ENCODE measurements at places on chromosomes 6 and 20.

DNA sequence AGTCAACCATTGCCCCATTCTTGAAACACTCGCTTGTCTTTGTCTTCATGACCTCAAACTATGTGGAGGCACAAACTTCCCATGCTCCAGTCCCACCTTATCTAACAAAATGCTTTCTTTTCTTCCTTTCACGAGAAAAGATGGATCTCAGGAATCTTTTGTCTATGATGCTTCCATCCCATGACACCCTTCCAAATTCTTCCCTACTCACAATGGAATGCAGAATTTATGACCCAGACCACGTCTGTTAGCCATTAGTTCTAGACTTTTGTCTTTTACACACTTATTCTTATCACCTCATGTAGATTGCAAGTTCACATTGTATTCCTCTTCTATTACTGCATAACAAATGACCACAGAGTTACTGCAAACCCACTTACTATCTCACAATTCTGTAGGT, 24.2 kb upstream of the LAMP5 start:
- DNase-seq, result no peak

GRCh38 chr6:14816116-14816859, 429.6 kb upstream of the JARID2 start:
- DNase-seq, result no peak

GRCh38 chr6:79872986-79873385, 74.4 kb downstream of the ELOVL4 start:
- DNase-seq, result no peak

- DNase-seq, result no peak
Observed at GRCh38 chr6:45417436-45417835, 39.7 kb upstream of the SUPT3H start.

- DNase-seq, result no peak
Observed at GRCh38 chr6:21846541-21847451, 253.2 kb downstream of the SOX4 start.

GRCh38 chr6:21741221-21742109, 147.9 kb downstream of the SOX4 start:
- no peak for DNase-seq

- no peak for DNase-seq
Observed at GRCh38 chr6:30565772-30566171, 5.5 kb upstream of the ABCF1 start.

DNA sequence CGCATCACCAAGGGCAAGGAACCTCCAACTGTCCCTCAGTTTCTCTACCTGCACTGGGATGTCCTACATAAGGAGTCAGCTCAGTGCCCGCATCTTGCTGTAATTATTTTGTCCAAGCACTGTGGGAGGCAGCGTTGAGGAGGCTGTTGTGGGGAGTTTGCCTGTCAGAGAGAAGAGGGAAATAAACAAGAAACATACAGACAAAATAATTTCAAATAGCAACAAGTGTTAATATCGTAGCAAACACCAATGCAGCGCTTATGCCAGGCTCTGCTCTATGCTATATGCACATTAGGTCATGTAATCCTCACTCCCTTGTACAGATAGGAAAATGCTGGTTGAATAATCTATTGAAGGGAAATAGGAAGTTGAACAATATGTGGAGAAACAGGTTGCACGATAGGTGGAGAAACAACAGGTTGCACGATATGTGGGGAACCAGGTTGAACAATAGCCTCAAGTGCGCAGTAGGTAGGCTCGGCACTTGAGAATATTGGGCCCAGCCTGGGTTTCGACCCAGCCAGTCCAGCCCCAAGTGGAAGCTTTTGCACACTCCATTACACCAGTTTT, 91.2 kb upstream of the SIRPA start:
- DNase-seq, result no peak

GRCh38 chr20:62227977-62228958, 8.2 kb upstream of the HRH3 start:
- no peak for DNase-seq

GRCh38 chr6:141677598-141678211, 455.0 kb upstream of the GJE1 start:
- peak; percentile 17 for DNase-seq

DNA sequence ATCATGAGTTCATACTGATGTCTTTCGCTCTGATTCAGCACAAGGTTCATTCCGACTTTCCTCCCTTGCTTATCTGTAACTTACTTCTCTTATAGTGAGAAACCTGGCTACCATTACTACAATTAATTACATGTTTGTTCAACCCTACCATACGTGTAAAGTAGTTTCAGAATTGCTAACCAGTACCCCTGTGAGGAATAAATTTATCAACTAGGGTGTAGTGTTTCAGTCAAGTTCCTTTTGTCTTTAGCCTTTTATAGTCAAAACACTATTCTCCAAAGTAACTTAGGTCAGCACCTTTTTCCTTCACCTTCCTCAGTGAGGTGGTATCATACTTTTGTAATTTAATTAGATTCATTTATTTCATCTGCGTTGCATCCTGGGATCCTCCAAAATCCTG, 64.9 kb downstream of the MAP3K4 start:
- no peak for DNase-seq

DNA sequence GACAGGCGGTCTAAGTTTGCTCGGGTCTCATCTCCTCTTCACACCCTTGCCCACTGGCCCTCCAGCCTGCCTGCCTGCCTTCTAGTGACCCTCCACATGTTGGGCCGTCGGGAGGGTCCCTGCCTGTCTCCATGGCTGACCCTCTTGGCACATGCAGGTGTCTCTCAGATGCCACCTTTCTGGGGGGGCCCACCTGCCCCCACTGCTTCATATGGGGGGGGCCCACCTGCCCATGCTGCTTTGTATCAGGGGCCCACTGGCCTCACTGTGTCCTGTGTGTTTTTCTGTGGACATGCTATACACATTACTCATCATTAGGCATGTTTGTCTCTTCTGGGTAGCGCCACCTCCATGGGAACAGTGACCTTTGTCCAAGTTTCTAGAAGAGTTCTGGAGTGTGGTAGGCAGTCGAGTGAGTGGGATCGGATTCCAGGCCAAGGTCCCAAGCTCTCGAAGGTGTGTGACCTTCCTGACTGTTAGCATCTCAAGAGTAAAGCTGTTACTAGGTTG, 40.4 kb upstream of the KIF25 start:
- no peak for DNase-seq

- DNase-seq, result no peak
Observed at GRCh38 chr6:16737925-16738324, 23.3 kb downstream of the ATXN1 start.

DNA sequence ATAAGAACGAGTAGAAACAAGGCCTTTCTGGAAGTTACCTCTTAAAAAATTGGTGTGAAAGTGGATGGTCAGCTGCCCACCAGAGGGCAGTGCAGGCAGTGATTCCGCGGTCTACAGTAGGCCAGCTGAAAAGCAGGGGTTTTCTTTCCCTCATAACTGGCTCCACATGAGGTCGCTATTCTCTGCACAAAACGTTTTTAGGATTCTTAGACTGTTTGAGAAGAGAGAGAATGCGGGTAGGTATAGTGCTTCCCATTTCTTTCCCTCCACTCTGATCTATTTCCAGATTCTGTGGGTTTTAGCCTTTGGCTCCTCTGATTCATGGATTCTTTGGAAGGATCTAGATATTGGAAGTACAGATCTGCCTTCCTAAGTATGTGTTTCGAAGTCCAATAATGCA, 14.2 kb downstream of the FIG4 start:
- peak; percentile 67 for DNase-seq

DNA sequence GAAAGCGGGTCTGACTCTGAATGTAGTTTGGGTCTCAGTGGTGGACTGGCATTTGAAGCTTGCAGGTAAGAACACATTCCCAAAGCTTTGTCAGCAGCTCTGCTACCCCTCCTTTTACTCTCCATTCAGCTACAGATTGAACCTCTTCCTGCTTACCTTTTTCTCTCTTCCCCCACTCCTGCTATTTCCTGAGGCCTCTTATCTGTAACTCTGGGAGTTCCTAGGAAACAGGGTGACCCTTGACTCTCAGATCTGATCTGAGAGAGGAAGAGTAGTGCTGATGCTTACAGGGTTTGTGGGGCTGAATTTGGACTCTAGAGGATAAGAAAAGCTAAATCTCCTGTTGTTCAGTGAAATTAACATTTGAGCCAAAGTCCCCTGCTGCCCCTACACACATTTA, 21.4 kb downstream of the BRPF3 start:
- DNase-seq, result no peak

- DNase-seq, result no peak
Observed at GRCh38 chr20:37392441-37393195, 46.7 kb downstream of the SRC start.

- DNase-seq, result peak; percentile 57
Observed at GRCh38 chr6:2862712-2863181, 21.1 kb upstream of the SERPINB1 start.

GRCh38 chr6:9704989-9705388, 709.9 kb downstream of the TFAP2A start:
- no peak for DNase-seq

GRCh38 chr6:98716341-98716740, 118.0 kb upstream of the POU3F2 start:
- DNase-seq, result no peak

DNA sequence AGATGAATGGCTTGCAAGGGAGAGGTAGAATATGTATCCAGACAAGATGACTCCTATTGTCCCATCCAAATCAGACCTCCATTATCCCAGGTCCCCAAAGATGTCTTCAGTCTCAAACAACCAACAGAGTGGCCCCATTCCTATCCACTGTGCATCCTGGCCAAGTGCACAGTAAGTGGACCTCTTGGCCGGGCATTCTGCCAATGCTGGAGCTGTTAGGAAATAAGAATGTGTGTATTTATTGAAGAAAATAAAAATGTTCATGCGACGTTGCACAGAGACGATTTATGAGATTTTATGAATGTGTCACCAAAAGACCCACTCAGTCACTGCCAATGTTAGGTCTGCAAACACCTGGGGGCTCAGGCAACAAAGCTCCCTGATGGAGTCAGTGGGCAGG, 196.0 kb downstream of the MAFB start:
- no peak for DNase-seq

DNA sequence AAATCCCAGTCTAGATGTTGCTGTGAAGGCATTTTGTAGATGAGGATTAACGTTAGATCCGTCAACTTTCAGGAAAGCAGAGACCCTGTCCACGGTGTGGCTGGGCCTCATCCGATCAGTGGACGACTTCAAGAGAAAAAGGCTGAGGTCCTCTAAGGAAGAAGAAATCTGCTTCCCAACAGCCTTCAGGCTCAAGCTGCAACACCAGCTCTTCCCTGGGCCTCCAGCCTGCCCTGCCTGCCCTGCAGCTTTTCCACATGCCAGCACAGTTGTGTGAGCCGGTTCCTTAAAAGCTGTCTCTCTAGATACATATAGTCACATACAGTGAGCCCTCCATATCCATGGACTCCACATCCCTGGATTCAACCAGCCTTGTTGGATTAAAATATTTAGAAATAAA, 14.1 kb upstream of the PDE10A start:
- DNase-seq, result no peak

- no peak for DNase-seq
Observed at GRCh38 chr6:159976686-159977254, 7.9 kb downstream of the IGF2R start.

- no peak for DNase-seq
Observed at GRCh38 chr6:163971841-163972838, 557.6 kb downstream of the QKI start.

GRCh38 chr6:47787620-47788497, 6.0 kb downstream of the OPN5 start:
- DNase-seq, result peak; percentile 20

- peak; percentile 20 for DNase-seq
Observed at GRCh38 chr6:130575971-130576370, 210.2 kb downstream of the TMEM200A start.

DNA sequence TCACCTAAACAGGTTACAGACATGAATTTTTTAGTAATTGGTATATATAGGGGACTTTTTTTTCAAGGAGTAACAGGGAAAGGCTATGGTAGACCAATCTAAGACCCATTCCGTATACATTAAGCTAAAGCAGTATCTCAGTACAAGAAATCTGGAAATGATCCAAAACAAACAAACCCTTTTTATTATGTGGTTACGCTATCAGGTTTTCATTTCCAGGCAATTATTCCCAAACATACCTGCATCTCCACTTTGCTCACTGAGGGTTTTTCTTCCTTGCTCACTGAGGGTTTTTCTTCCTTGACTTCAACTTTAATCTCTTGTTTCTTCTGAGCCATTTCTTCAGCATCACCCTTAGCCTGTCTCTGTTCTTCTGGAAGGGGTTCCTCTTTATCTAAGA, 107.3 kb downstream of the EPB41L2 start:
- DNase-seq, result no peak

GRCh38 chr6:3630258-3630835, 121.2 kb downstream of the PXDC1 start:
- no peak for DNase-seq

GRCh38 chr20:8039042-8039441, 19.5 kb upstream of the TMX4 start:
- DNase-seq, result no peak

GRCh38 chr6:117549611-117550010, 52.7 kb downstream of the GOPC start:
- peak; percentile 54 for DNase-seq

DNA sequence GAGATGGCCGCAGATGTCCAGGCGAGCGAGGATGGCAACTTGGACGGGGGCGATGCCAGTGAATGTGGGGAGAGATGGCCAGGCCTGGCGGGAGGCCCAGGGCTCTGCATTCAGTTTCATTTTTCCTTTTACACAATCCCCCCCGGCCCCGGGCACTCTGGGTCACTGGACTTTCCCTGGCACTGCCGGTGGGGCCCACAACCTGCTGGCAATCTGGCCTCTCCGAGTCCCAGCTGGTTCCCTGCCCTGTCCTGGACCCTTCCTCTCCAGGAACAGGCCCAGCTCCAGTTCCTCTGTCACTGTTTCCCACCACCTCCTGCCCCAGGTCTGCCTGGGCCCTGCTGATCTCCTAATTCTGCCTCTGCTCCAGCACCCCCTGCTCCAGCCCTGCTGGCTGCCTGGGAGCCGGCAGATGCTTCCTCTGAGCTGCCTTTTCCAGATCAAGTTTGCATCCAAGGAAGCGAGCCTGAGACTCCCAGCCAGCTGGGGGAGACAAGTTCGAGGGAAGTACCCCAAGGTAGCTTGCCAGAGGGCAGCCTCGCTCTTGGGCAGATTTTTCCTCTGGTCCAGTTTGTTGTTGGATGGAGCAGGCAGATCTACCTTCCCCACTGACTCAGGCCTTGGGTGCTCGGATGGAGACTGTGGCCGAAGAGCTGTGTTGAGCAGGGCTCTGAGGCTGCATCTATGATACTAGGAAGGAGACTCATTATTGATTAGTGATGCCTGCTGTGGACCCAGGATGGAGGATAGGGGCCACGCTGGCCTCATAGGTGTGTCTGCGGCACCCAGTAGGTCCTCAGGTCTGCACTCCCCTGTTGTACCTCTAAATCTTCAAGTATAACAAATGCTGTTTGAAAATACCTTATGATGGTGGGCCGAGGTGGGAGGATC, 83.2 kb downstream of the CEBPB start:
- no peak for DNase-seq
